ENCODE measurements at places on chromosomes 7 and 10.
A peak's percentile ranks its signal among the peaks of the same experiment; 100 is the strongest.

DNA sequence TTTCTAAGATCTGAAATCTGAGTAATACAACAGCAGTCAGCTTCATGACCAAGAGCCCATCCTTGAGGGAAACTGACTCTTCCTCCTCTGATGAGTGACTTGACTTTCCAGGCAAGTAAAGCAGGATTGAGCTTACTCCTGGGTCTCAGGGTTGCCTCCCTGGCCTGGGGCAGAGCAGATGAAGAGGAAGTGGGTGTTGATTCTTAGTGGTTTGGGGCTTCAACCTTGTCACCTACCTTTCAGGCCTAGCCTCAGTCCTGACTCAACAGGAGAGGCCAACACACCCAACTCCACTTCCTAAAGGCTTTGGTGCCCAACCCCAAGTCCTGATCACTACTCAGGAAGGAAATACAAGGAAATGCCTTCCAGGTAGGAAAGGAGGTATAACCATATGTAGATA, 54.1 kb downstream of the KCNMA1 start:
- no peak for DNase-seq

DNA sequence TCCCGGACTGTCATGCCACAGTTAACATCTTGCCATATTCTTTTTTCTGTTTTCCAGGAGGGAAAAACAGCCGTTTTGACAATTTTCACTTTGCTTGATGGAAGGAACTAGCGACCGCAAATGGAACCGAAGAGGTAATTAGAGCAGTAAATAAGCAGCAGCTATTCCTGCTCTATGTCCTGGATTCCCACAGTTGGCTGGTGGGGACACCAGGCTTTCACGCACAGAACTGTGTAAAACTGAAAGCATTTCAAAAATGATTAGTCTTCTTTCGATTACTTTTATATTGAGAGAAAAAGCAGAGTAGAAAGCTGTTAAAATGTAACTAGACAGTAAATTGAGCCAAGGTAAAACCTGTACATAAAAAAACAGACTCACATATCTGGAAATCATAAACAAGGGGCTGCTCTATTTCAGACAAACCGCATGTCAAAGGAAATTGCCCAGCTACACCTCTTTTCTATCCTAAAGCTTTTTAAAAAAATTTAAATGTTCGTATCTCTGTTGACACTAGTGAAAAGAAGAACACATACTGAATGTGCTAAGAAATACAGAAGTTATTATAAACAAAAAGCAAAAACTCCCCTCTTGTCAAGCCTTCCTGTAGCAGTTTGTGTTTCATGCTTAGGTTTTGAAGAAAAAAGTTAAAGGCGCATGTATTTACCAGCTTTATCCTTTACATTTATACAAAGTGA, 93.4 kb downstream of the RNF216 start:
- no peak for DNase-seq

DNA sequence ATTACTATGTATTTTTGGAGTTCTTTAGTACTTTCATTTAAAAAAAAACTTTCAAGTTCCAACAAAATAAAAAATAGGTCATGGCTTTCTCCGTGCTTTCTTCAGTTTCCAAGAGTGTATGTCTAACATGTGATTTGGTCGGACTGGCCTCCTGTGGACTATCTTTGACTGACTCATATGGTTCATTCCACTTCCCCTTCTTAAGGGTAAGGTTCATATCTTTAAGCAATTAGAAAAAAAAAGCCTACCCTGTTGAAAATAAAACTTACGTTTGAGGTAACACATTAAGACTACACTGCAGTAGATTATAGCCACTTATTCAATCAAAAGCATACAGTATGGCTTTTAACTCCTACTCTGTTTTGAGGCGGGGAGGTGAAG, 112.8 kb upstream of the AHR start:
- DNase-seq, result no peak

GRCh38 chr7:106047184-106047583, 64.9 kb downstream of the SYPL1 start:
- no peak for DNase-seq

- DNase-seq, result no peak
These were observed 102.6 kb upstream of the AGR3 start for GRCh38 chr7:16984375-16984774.

GRCh38 chr7:137835486-137836112, 11.2 kb downstream of the DGKI start:
- DNase-seq, result no peak

DNA sequence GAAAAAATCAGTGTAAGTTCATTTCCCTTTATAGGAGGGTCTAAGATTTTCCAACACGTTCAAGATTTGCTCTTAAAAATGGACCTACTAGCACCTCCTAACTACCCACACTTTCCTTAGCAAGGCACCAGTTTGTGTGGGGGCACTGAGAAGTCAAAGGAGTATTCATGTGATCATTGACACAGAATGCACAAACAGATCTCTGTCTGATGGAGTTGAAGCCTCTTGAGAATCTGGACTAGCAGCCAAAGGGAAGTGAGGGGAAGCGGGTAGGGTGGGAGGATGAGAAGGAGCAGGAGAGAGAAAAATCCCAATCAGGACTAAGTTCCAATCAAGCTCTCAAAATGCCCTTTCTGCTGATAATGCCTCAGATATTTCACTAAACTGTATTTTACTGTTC, 4.1 kb downstream of the MMS19 start:
- peak; percentile 13 for DNase-seq

- DNase-seq, result peak; percentile 22
These were observed 37.7 kb upstream of the MINDY3 start for GRCh38 chr10:15898046-15898445.

DNA sequence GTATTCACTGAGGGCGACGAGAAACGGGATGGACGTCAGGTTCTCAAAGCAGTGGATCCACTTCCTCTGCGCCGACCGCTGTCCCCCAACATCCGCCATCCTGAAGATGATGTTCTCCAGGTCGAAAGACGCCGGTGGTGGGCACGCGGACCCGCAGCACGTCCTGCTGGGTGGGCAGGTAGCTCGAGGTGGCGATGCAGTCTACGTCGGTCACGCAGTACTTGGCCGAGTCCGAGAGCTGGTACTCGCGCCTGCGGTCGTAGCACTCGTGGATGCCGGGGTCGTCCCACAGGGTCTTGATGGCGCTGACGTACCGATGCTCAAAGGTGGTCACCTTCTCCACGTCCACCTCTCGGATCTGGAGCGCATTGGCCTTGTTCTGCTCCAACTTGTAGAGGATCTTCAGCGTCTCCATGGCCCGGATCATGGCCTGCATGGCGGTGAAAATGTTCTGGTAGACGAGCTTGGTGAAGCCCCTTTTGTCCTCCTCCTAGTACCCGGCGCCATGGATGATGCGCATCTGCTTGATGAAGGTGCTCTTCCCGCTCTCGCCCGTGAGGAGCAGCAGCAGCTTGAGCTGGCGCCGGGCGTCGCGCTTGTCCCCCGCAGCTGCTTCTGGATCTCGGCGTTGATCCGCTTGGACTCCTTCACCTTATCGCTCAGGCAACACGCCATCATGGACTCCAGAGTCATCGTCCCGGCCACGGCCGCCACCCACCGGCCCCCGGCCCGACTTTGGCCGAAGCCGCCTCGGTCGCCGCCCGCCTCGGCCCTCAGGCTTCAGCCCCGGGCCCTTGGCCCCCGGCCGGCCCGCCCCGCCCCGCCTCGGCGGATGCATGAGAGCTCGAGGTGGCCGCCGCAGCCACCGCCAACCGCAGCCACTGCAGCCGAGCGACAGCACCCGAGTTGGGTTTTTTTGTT, 122.9 kb upstream of the KCTD7 start:
- DNase-seq, result no peak

GRCh38 chr7:48158404-48158803, 12.9 kb upstream of the ABCA13 start:
- DNase-seq, result peak; percentile 2

GRCh38 chr7:77653572-77653971, 42.7 kb upstream of the RSBN1L start:
- no peak for DNase-seq

- DNase-seq, result no peak
These were observed 47.8 kb downstream of the IKZF1 start for GRCh38 chr7:50352282-50352681.

- no peak for DNase-seq
These were observed 30.0 kb downstream of the KIFBP start for GRCh38 chr10:69018613-69019012.

GRCh38 chr7:81404669-81405068, 365.2 kb downstream of the HGF start:
- DNase-seq, result no peak

GRCh38 chr7:64300641-64301405, 12.9 kb upstream of the ZNF736 start:
- DNase-seq, result no peak

GRCh38 chr7:54802841-54803240, 43.8 kb upstream of the SEC61G start:
- peak; percentile 12 for DNase-seq

- no peak for DNase-seq
These were observed 8.2 kb upstream of the CLIP2 start for GRCh38 chr7:74280985-74281384.

- DNase-seq, result no peak
These were observed 333.6 kb downstream of the LRRTM3 start for GRCh38 chr10:67259319-67259929.

GRCh38 chr7:24741679-24742505, 15.4 kb downstream of the GSDME start:
- DNase-seq, result peak; percentile 81

GRCh38 chr7:23918856-23919255, 208.8 kb downstream of the STK31 start:
- no peak for DNase-seq

DNA sequence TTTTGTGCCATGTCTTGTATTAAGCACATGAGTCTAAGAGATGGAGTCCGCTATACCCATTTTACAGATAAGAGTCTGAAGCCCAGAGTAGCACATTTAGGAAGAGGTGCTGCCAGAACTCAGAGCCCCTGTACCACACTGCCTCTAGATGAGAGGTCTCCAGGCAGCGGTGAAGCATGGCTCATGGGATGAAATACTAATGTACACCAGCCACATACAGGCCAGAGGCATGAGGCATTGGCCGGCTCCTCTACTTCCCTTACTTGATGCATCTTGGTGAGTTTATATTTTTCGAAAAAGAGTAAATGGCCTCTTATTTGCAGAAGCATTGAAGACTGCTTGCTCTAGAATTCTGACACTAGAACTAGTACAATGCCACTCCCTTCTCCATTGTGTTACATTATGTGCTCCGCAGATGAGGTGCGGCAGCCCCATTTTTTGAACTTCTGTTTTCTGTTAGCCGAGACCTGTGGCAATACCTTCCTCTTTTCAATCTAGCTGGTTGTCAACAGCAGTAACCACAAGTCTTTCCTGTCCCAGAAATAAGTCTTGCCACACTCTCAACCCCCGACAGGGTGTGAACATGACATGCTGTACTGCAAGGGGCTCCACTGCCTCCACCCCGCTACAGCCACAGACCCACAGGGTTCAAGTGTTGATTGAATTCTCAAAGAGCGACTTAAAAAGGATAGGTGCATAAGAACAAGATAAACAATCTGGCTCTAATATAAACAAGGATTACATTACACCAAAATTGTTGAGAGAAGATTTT, 145.3 kb downstream of the CELF2 start:
- DNase-seq, result no peak

GRCh38 chr10:110994406-110995086, 75.1 kb downstream of the SHOC2 start:
- no peak for DNase-seq

GRCh38 chr10:126609566-126609965, 60.9 kb downstream of the C10orf90 start:
- no peak for DNase-seq

DNA sequence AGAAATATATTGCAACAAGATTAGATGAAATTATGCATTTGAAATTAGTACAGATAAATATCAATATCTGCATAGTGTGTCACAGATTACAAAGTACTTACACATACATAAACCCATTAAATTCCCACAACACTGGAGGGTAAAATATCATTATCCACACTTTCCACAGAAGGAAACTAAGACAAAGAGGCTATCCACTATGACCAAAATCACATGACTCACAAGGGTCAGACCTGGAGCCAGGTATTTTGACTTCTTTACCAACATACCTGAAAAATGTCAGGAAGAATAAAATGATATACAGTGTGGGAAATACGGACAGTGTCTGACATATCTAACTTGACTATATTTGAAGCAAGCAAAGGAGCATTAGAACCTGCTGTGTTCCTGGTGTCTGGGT, 34.1 kb downstream of the HYCC1 start:
- no peak for DNase-seq

GRCh38 chr7:139941421-139941820, 112.4 kb downstream of the TBXAS1 start:
- no peak for DNase-seq

GRCh38 chr10:31974434-31975124, 45.9 kb upstream of the ARHGAP12 start:
- DNase-seq, result no peak

DNA sequence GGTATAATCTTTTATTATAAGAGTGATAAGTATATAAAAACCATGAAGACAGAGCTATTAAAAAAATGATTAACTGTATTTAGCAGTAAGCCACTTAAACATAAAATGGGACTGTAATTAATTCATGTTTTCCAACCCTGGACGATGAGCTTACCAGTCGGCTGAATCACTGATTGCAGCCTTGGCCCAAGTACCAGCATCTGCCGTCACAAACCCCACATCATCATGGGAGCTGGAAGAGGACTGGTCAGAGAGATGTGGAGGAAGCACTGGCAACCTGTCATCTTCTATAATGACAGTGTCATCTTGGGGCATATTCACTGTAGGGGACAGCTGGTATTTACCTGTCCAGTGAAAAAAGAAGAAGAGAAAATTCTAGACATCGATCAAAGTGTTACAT, 473.6 kb downstream of the PARD3 start:
- no peak for DNase-seq

GRCh38 chr10:95445223-95445836, 115.8 kb downstream of the SORBS1 start:
- peak; percentile 41 for DNase-seq

DNA sequence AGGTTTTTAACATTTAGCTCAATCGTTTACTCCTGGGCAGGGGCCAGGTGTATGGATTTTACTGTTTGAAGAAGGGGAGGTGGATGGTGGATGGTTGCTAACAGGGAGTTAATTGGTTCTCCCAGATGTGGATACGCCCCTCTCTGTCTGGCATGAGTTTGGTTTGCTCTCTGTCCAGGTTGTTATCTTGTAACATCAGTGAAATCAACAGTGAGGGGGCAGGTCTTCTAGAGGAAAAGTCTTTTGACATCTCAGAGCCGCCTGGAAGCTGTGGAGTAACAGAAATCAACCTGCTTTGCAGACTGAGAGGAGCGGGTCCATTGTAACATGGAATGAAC, 243.4 kb downstream of the MGMT start:
- no peak for DNase-seq

DNA sequence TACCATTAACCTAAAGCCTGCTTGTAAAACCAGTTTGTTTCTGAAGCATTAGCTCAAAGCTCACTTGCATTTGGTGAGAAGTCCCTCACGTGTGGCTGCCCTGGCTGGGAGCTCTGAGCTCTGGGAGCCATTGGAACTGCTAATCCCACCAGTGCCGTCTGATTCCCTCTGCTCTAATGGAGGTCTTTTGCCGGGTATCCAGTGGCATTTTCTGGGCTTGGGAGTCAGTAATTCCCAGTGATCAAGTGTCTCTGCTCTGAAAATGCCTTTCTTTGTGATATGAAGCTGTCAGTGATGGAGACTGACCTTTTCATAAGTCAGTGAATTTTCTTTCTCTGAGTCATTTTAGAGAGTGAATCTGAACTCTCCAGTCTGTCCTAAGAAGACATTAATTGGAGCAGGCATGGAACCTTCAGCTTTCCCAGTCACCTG, 36.9 kb upstream of the FAM20C start:
- DNase-seq, result peak; percentile 52
